Fibroblast of villous mesenchyme (primary cell): ENCODE measurements at places on chromosomes 2 and 18. TPM values are rescaled to one million over a fixed set of nuclear protein-coding genes. Genes with fewer than 3 reads are reported as not detected.

GRCh38 chr2:134361648-134362047, 107.8 kb downstream of the MGAT5 start:
- DNase-seq: no peak

- peak; percentile 98 for DNase-seq
Measured at GRCh38 chr2:219642465-219643083, 15.1 kb downstream of the SLC4A3 start.

The RGPD3 gene
- total RNA-seq: 0.32 and 0.43 TPM in 2 replicates

The ATP5MC3 gene
- 136 and 157 TPM in 2 replicates for total RNA-seq

DNA sequence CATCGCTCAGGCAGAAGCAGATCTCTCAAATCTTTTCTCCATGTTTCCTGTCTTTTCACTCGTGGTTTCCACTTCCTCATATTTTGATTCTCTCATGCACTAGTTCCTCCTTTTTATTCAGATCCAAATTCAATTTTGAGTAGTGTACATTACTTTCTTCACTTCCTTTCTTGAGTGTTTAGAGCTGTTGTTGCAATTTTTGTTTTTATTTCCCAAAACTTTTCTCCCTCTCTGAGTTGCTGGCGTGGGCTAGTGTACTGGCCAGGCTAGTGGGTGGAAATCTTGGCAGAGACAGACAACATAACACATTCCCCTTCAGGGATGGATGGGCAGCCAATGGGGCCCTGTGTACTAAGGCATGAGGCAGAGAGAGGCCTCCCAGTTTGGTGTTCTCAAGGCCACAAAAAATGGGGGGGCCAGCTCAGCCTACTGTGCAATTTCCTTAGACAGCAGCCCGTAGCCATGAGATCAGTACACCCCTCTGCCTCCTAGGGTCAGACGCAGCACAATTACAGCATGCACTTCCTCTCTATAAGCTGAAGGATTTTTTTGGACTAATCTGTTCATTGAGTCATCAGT, 145.1 kb upstream of the PID1 start:
- peak; percentile 68 for DNase-seq

The BOLL gene
- total RNA-seq: not detected in 2 replicates

DNA sequence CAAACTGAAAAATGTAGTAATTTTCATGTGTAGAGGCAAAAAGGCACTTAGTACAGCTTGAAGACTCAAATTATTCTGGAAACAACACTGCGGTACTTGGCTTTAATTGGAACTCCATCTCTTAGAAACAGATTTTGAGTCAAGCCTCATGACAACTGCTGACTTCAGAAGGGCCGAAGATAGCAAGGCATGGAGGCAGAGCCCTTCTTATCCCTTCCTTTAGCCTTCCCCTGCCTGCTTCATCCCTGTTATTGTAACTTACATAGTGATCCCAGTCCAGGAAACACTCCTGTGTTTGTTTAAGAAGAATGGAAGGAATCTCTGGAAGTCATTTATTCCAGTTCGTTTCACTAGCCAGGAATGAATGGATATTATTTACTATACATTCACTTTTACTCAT, 110.9 kb upstream of the FAM98A start:
- DNase-seq: no peak

GRCh38 chr2:60119778-60120177, 433.7 kb downstream of the BCL11A start:
- no peak for DNase-seq

DNA sequence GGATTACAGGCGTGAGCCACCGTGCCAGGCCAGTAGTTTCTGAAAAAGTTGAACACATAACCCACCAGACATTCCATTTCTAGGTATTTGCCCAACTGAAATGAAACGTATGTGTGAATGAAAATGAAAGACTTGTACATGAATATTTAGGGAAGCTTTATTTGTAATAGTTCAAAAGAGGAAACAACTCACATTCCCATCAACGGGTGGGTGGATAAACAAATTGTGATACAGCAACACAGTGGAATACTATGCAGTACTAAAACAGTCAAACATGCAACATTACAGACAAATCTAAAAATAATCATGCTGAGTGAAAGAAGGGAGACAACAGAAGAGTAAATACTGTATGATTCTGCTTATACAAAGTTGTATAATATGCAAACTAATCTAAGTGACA, 46.8 kb downstream of the TMEM131 start:
- DNase-seq: no peak

GRCh38 chr18:75131381-75132000, 77.4 kb downstream of the PTGR3 start:
- no peak for DNase-seq

The GAREM1 gene
- total RNA-seq: 0.86 and 0.97 TPM in 2 replicates

The SRD5A2 gene
- under 0.01 TPM in 1 of 2 replicates, not detected in the other for total RNA-seq

GRCh38 chr2:154882725-154883124, 184.2 kb downstream of the KCNJ3 start:
- no peak for DNase-seq

DNA sequence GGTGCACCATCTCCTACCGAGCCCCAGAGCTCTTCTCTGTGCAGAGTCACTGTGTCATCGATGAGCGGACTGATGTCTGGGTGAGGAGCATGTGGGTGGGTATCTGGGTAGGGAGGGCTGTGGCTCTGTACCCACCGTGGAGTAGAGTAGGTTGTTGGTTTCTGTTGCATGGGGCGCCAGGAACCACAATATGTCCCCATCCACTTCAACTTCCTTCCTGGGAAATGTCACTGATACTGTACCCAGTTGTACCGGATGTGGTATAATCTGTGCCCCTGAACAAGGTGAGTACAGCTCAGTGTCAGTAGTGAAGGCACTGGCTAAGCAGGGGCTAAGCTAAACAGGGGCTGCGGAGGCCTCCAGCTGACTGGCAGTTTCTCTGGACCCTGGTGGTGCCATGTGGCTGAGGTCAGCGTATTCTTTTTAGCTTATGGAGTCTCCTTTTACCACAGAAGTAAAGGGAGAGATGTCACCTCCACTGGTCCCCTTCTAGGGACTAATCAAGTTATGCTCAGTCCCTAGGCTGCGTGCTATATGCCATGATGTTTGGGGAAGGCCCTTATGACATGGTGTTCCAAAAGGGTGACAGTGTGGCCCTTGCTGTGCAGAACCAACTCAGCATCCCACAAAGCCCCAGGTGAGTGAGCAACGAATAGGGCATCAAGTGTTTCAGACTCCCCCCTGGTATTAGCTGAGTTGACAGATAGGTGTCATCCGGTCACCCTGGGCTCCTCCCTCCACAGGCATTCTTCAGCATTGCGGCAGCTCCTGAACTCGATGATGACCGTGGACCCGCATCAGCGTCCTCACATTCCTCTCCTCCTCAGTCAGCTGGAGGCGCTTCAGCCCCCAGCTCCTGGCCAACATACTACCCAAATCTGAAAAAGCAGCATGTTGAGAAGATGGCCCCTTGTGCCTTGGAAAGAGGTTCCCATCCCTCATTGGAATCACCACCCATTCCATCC, 2.7 kb downstream of the STK16 start:
- no peak for DNase-seq

The DSG1 gene
- not detected in 2 replicates for total RNA-seq

The GALNT5 gene
- total RNA-seq: 7.7 and 17.3 TPM in 2 replicates

DNA sequence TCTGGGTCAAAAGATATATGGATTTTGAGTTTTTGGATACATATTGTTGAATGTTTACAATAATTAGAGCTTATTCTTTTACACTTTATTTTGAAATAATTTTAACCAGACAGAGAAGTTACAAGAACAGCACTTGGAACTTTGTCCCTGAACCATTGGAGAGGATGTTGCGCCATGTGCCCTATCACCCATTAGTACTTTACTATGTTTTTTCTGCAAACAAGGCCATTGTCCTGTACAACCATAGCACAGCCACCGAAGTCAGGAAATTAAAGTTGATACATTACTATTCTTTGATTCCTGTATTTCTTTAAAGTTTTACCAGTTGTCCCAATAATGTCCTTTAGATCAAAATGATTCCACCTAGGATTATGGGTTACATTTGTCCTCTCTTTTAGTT, 188.8 kb downstream of the ACKR3 start:
- no peak for DNase-seq

DNA sequence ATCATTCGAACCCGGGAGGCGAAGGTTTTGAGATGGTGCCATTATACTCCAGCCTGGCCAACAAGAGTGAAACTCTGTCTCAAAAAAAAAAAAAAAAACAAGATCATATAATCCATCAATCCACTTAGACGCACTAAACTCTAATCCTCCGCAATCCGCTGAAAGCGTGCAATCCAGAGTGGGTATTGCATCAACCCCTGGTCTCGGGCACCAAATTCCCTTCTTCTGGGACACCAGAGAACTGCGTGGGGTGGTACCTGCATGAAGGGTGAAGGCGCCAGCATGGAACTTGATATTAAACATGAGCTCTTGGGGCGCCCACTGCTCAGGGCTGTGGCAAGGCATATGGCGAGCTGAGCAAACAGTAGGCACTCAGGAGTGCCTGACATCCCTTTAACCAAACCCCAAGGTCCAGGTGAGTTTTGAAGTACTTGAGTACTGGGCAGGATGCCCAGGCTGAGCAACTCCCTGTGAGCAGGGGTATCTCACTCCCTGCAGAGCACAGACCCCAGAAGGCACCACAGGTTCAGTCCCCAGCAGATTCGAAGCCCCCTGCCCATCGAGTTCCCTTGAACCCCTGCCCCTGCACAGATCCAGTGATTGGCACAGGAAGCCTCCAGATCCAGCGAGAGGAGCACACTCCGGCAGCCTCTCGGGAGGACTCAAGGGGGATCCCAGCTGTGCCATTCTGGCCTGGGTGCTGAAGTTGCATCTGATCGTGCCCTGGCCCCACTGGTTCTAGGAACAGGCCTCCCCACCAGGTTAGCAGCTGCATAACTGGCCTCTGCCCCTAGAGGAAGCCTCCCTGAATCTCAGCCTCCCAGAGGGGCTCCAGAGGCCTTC, 8.0 kb downstream of the ALPI start:
- no peak for DNase-seq

- no peak for DNase-seq
Measured at GRCh38 chr2:144522897-144523595, 3.1 kb upstream of the ZEB2 start.

DNA sequence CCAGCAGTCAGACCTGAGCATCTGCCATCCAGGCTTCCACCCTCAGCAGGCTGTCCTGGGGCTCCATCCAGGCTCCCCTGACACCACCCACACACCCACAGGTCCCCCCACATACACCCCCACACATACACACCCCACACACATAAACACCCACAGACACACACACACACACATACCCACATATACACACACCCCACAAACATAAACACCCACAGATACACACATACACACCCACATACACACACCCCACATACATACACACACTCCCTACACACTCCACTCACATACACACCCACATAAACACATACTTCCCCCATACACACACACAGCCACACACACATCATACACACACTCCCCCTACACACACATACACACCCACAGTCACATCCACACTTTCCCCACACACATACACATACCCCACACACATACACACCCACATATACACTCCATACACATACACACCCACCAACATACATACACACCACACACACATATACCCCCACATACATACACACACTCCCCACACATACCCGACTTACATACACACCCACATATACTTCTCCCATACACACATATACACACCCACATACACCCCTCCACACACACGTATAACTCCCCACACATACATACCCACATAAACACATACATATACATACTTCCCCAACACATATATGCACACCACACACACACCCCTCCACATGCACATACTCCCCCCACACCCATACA, 183.3 kb upstream of the ETAA1 start:
- DNase-seq: no peak

DNA sequence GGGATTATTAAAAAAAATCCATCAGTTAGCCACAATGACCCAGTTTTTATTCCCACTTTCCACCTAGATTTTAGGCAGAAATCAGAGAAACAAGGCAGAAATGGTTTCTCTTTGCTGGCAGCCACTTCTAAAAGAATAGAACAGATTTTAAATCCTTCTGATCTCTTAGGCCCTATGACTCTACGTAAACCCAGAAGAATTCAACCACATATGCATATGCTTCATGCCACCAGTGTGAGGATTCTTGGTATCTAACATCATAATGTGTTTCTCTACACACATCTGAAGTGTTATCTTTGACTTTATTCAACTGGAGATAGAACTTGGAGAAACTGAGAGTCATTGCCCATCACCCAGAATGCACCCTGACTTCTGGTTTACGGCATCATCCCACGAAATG, 128.7 kb upstream of the TANK start:
- peak; percentile 36 for DNase-seq
